Heart right ventricle (tissue), 16 donors: ENCODE measurements at places on chromosomes 4 and X. TPM values are rescaled to one million over a fixed set of nuclear protein-coding genes. Genes with fewer than 3 reads are reported as not detected.

SLITRK4 gene
- 1.3 TPM for total RNA-seq

JADE3 gene
- total RNA-seq = 6.2 TPM

CCDC110 gene
- 0.54 TPM for total RNA-seq

HAUS3 gene
- total RNA-seq = 6.6 TPM

MECP2 gene
- 33.5 TPM for total RNA-seq

USP26 gene
- not detected for total RNA-seq

ARAP2 gene
- 4.2 TPM for total RNA-seq

ASMT gene
- not detected for total RNA-seq

PABPC5 gene
- 0.32 TPM for total RNA-seq

CT45A5 gene
- not detected for total RNA-seq

LAMTOR3 gene
- 37.0 TPM for total RNA-seq

FAM114A1 gene
- 13.1 TPM for total RNA-seq

EDA2R gene
- 0.70 TPM for total RNA-seq

RAB33A gene
- 1.6 TPM for total RNA-seq

PNMA5 gene
- total RNA-seq = not detected

UGT2A1 gene
- not detected for total RNA-seq

CYSLTR1 gene
- 2.2 TPM for total RNA-seq

SSX3 gene
- not detected for total RNA-seq

OTUD6A gene
- total RNA-seq = not detected

SHROOM2 gene
- 0.51 TPM for total RNA-seq

ABCG2 gene
- 4.0 TPM for total RNA-seq

MID1 gene
- 22.6 TPM for total RNA-seq

SOX3 gene
- total RNA-seq = not detected

TMPRSS11A gene
- total RNA-seq = not detected

SLC10A6 gene
- 0.22 TPM for total RNA-seq

SPINK2 gene
- not detected for total RNA-seq
